ENCODE measurements at places on chromosomes 7 and 10.

GRCh38 chr10:35300063-35300699 is 36.1 kb upstream of the CCNY start:
- DNase-seq = no peak

- no peak for DNase-seq
Measured at GRCh38 chr7:34322841-34323240, 335.2 kb upstream of the NPSR1 start.

- no peak for DNase-seq
Measured at GRCh38 chr7:70416986-70417655, 714.8 kb upstream of the GALNT17 start.

DNA sequence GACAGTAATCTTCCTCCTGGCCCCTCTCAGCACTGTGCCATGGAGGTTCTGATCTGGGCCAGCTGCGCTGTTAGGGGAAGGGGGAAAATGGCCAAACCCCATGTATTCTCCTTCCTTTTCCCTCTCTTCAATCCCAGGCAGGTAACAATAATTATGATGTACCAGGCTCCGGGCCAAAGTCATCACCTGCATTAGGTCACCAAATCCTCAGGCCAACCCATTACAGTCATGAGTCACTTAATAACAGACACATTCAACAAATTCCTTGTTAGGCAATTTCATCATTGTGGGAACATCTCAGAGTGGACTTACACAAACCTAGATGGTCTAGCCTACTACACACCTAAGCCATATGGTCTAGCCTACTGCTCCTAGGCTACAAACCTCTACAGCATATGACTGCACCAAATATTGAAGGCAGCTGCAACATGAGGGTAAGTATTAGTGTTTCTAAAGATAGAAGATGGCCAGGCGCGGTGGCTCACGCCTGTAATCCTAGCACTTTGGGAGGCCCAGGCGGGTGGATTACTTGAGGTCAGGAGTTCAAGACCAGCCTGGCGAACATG is 2.2 kb upstream of the HSPB1 start:
- no peak for DNase-seq

DNA sequence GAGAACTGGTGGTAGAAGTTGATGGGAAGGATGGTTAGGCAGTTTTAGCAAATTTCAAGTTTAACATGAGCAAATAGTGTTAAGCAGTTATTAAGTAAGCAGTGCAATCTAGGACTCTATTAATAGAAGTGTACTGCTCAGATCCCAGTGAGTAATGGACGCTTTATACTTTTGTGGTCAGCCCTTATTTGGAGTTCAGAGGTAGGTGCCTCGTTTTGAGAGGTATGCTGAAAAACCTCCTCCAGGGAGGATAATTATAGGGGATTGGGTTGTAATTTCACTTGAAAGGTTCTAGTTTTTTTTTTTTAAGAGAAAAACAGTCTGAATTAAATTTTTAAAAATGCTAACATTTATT is 33.5 kb upstream of the CCDC7 start:
- DNase-seq = no peak

- DNase-seq = no peak
Measured at GRCh38 chr10:116278846-116279245, 5.8 kb upstream of the GFRA1 start.

DNA sequence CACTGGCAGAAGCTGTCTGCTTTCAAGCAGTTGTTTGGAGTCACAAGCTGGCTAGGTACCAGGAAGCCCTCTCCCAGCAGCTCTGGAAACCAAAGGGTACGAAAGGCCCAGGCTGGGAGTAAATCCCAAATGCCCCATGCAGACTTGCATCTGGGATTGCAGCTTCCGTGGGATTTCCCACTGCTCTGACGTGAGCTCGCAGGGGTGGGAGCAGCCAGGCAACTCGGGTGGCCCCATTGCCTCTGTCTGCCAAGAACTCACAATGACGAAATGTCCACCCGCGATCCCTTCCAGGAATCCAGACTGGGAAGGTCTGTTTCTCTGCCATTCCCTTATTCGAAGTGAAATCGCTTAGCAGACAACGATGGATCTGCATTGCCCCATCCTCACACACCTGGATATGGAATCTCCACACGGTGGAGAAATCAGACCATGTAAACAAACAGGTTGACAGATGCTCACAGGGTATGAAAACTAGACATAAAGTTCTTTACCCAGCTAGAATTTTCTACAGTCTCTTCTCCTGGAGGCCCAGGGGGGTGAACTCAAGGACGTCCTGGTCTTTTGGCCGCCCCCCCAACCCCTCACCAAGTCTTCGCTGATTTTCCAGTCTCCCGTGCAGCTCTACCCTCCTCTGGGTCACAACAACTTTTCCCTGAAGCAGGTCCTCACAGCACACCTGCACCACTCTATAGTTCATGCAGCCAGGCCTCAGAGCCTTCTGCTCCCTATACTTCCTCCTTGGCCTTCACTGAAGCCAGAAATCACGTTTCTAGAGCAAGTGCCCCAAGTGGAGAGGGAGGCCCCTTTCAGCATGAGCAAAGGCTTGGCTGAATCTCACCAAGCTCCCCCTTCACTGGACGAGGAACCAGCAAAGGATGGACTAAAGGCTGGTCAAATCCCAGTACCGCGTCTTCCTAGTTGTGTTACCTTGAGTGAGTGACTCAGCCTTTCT is 20.0 kb downstream of the SH3PXD2A start:
- DNase-seq = no peak

- DNase-seq = peak; percentile 78
Measured at GRCh38 chr10:6542999-6543430, 37.1 kb downstream of the PRKCQ start.

DNA sequence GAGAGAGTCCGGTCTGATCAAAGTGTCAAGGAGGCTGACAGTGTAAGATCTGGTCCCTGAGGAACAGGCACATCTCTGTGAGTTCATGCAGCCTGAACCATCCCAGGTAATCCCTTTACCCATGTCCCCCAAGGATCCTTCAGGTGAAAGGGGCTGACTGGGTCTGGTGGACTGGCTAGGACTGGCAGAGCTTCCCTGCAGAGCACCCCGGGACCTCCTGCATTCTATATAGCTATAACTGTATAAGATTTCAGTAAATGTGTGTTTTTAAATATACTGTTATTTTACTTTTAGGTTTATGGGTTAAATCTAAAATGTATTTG is 246.8 kb downstream of the ELMO1 start:
- no peak for DNase-seq
